Dermis lymphatic vessel endothelial cell (primary cell): ENCODE measurements at places on chromosomes 4 and X. TPM values are rescaled to one million over a fixed set of nuclear protein-coding genes. Genes with fewer than 3 reads are reported as not detected.

The PCSK1N gene
- total RNA-seq, result 0.09 and 0.11 TPM in 2 replicates

The ARHGAP36 gene
- not detected in 2 replicates for total RNA-seq

The DOK7 gene
- 0.11 TPM in 1 of 2 replicates, not detected in the other for total RNA-seq

The GYG2 gene
- total RNA-seq, result 0.17 and 0.43 TPM in 2 replicates
